ENCODE measurements at places on chromosomes 12 and 14.

GRCh38 chr14:94542111-94542810, 19.0 kb upstream of the SERPINA4 start:
- no peak for DNase-seq

- no peak for DNase-seq
These were observed 443.6 kb upstream of the SOX5 start for GRCh38 chr12:24393071-24393470.

- peak; percentile 16 for DNase-seq
These were observed 5.8 kb upstream of the BEGAIN start for GRCh38 chr14:100592972-100593371.

DNA sequence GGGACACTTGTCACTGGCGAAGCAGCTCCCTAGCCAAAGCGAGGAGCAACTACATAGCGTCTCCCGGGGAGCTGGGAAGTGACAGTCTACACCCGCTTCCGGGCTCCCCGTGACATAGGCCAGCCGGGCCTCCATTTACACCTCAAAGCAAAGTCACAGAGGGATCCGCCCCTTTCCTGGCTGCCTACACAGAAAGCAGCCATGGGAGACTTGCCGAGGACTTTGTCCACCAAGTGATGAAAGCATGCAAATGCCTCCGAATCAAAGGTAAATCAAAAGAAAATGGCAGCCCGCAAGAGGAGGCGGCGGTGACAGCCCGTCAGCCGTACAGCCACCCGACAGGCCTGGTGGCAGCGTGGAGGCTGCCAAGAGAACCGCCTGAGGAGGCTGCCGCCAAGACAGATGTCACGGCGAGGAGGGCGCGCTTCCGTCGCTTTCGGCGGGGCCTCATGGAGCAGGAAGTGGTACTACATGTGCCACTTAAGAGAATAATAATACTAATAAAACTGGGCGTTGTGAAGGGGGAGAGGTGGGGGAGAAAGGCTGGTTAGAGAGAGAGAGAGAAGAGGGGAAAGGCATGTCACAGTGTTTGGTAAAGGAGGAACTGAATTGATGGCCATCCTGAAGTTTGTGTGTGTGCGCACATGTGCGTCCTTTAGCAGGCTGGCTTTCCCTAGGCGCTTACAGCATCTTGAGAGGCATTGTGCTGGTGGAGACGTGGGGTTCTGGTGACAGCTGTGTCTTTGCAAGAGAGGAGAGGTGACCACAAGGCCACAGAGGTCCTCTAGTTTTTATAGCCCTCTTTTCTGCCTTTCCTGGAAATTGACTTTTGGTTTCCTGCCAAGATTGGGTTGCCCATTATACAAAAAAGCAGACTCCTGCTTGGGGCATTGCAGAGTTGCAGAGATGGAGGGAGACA, 661.7 kb downstream of the VRK1 start:
- peak; percentile 40 for DNase-seq

GRCh38 chr14:78297858-78298257, 127.7 kb downstream of the NRXN3 start:
- DNase-seq, result no peak

Data from femur (tissue), 1 donor.